CD4-positive, alpha-beta T cell treated with Interleukin-4 for 1 hour (primary cell): ENCODE measurements at places on chromosomes 4 and X.

GRCh38 chrX:2520539-2520938 lies 19.8 kb upstream of the DHRSX start:
- no peak for DNase-seq

- no peak for DNase-seq
Observed at GRCh38 chr4:142331132-142331531, 515.0 kb downstream of the INPP4B start.

DNA sequence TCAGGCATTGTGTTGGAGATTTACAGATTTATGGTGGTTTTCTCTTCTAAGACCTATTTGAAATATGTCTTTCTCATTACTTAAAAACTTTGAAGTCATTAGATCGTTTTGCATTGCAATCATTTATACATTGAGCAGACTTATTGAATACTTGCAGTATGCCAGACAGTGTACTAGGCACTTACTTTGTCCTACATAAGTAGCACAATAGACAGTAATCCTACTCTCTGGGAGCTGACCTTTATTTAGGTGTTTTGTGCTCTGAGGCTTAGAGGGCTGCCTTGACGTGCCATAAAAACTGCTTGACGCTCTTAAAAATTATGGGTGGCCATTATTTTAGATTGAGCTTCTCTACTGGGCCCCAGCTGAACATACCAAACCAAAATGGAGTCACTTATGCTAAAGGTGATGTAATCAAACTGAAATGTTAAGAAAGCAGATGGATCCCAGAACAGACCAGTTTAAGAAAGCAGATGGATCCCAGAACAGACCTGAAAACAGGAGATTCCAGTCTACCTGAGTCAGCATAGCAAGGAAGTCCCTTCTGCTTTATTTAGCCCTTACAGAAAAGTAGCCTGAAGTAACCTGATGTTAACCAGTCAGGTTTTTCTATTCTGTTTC lies 42.4 kb downstream of the PTTG2 start:
- DNase-seq: no peak

DNA sequence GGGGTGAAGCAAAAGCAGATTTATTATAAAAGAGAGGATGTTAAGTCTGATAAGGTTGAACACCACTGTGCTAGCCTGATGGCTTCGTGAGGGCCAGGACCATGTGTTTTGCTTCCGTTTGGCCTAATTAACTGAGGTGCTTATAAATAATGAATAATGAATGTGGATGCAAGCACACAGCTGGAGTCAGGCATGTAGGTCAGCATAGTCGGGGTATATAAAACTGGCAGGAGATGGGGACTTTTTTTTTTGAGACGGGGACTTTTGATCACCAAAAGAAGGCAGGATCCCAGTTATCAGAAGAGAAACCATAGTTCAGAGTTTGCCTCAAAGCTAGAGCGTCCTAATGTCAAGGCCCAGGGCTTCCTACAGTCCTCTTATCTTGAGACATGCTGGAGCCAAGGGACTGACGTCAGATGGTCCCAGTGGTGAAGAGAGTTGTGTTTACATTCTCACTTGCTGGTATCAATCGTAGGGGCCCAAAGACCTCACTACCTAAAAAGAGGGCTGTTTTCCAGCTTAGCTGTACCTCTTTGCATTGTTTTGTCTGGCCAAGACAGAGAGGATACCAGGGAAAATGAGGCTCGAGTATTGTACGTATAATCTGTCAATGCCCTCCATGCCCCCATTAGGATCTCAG lies 50.4 kb downstream of the RTL9 start:
- no peak for DNase-seq

DNA sequence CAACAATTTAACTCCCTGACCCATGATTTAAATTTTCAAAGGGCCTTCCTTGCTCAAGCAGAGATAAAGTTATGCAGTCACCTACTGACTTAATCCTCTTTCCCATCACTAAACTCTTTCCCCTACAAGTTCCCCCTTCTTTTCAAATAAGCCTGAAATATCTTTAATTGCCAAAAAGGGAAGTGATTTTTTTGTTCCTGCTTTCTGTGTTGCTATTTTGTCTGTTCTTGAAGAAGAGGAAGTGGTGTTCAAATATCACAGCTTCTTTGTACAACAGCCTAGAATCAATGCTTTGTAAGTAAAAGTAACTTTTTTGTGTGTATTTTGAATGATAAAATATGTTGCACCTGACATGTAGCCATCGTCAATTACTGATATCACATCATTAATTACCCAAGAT lies 595.9 kb downstream of the CENPC start:
- no peak for DNase-seq
